ENCODE measurements at places on chromosomes 1 and 21.
A peak's percentile ranks its signal among the peaks of the same experiment; 100 is the strongest.

DNA sequence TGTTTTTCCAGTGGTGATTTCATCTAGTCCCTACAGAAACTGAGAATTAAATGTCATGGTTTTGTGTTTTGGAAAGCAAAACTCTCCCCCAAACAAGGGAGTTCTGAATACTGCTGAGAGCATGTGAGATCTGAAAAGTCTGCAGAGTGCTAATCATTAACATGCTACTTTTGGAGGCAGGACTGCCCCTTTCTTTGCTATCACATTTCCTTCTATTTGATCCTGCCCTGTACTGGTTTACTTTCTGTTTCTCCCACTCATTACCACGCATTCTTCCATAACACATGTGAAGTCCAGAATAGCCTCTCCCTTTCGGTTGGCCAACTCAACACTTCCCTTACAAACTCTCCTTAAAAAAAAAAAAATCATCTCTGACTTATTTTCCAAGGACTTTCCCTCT lies 63.6 kb downstream of the GADD45A start:
- peak; percentile 50 for DNase-seq

- no peak for DNase-seq
These were observed 17.5 kb upstream of the TRAPPC10 start for GRCh38 chr21:43994646-43995045.

DNA sequence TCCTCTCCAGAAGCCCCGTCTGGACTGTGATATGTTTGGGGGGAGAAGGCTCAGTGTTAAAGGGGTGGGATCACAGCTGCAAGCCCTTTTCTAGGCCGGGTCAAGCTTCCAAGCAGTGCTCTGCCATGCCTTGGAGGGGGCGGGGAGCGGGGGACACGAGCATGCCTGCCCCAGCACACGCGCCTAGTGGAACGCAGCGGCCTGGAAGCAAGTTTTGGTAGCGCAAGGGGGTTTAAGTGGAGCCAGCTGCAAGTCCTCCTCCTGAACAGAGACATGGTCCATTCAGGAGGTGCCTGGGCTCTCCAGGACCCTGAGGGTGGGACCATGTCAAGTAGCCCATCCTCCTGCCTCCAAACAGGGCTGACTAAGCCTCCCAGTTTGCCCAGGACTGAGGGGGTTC lies 112.2 kb downstream of the CASZ1 start:
- DNase-seq, result no peak

DNA sequence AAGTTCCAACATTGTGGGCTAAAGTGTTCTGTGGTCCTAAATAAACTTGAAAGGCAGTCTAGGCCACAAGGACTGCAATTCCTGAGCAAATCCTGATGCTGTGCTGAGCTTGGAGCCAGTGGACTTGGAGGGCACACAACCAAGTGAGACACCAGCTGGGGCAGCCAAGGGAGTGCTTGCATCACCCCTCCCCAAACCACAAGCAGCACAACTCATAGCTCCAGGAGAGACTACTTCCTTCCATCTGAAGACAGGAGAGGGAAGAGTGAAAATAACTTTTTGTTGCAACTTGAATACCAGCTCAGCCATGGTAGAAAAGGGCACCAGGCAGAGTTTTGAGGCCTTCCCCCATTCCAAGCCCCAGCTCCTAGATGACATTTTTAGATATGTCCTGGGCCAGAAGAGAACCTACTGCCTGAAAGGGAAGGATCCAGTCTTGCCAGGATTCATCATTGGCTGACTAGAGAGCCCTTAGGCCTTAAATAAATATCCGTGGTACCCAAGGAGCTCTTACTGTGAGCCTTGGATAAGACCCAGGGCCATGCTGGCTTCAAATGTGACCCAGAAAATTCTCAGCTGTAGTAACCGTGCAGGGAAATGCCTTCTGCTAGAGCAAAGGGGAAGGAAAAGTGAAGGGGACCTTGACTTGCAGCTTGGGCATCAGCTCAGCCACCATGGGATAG lies 35.4 kb upstream of the LRRC8B start:
- DNase-seq, result peak; percentile 5

GRCh38 chr1:92929461-92929860 lies 31.8 kb downstream of the DIPK1A start:
- DNase-seq, result no peak

DNA sequence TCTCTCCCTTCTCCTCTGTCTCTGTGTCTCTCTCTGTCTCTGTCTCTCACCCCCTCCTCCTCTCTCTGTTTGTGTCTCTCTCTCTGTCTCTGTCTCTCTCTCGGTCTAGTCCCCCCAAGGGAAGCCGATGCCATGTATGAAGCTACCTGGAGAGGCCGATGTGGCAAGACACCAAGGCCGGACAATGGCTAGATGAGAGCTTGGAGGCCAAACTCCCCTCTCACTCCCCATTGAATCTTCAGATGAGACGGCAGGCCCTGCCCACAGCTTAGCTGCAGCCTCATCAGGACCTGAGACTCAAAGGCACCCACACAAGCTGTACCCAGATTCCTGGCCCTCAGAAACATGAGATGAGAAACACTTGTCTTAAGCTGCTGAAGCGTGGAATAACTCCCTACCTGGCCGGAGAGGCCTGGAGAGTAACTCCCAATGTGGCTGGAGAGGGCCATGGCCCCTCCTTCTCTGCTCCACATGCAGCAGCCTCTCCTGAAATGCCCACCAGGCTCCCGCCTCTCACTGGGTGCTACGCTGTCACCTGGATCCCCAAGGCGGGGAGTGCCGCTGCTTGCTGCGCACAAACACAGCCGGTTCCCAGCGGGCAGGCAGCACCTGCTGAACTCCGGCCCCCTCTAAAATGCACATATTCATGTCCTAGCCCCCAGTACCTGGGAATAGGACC lies 7.8 kb upstream of the ACTRT2 start:
- DNase-seq, result no peak

- DNase-seq, result no peak
These were observed 54.3 kb downstream of the KCNK1 start for GRCh38 chr1:233668146-233668724.

DNA sequence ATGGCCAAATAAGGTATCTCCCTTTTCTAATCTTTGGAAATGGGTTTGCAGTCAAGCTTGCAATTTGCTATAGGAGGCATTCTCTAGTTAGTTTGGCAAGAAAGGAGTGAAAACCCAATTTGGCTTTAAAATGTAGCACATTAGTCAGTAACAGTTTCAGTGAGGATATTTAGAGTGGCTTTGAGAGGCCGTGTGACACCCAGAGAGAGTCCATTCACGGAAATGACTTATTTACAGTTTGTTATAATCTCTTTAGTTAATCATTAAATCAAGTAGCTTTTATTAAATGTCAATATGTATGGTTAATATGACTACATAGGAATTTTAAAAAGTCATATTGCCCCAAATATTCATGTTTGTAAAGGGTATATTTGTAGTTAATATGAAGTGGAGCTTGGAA lies 9.6 kb downstream of the ZBTB18 start:
- no peak for DNase-seq

- DNase-seq, result peak; percentile 62
These were observed 22.8 kb upstream of the SLC45A3 start for GRCh38 chr1:205703072-205703471.

GRCh38 chr1:69777423-69777822 lies 209.7 kb downstream of the LRRC7 start:
- no peak for DNase-seq

GRCh38 chr1:150610576-150610975 lies 18.8 kb downstream of the ENSA start:
- no peak for DNase-seq

GRCh38 chr1:193120604-193121166 lies 1.1 kb upstream of the CDC73 start:
- no peak for DNase-seq

GRCh38 chr1:108154314-108154713 lies 45.8 kb downstream of the SLC25A24 start:
- no peak for DNase-seq

- no peak for DNase-seq
These were observed 879.4 kb downstream of the MRPL39 start for GRCh38 chr21:24727803-24728440.

DNA sequence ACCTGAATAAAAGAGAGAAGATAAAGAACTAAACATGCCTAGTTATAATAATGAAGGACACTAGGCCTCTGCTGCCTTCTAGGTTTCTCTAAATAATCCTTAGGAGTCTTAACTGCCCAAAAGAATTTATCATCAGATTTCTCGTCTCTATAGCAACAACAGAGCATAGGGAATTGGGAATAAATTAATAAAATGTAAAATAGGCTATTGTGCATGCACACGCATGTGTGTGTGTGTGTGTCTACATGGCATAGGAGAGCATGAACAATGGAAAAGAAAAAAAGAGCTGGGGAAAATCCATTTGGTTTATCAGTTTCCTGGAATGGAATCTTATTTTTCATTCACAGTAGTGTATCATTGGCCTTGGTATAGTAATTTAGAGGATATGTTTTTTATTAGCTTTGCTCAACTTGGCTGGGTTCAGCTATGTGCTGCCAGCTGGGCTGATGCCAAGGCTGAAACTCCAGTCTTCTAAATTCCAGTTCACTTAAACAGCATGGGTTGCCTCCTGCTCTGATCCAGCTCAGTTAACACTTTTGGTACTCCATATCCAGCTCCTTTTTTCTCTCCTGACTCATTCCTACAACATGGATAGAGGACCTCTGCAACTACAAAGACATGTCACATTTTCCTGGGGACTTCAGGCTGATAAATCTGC lies 80.6 kb upstream of the SLFNL1 start:
- peak; percentile 97 for DNase-seq

DNA sequence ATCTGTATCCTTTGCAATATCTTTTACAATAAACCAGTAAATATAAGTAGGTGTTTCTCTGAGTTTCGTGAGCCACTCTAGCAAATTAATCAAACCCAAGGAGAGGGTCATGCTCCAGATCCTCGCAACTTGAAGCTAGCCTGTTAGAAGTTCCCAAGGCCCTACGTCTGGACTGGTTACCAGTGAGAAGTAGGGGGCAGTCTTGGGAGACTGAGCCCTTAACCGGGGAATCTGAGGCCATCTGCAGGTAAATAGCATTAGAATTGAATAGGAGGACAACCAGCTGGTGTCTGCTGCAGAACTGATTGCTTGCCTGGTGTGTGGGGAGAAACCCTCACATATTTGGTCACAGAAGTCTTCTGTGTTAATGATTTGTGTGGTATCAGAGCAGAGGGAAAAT lies 190.5 kb downstream of the RYR2 start:
- no peak for DNase-seq

GRCh38 chr21:46425041-46425440 lies 33.6 kb upstream of the DIP2A start:
- peak; percentile 29 for DNase-seq

GRCh38 chr1:173823781-173824314 lies 625 bp upstream of the DARS2 start:
- DNase-seq, result no peak

DNA sequence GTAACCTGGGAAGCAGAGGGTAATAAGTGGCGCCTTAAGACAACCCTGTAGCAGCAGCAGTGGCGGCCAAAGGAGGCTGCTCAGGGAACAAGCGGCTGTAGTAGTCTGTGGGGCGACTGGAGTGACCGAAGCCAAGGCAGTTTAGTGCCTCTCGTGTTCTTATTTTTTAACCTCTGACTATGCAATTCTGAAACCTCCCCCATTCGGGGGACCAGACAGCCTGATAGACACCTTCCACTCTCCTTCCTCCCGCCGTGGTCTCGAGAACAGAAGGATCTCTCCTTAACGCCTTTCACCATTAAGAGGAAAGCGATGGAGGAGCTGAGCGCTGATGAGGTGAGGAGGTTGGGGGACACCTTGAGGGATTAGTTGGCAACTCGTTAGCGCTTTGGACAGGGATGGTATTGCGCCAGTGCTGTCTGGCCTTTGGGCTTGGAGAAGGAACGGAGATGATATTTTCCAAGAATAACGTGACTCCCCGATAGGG lies 644 bp downstream of the UBE4B start:
- peak; percentile 16 for DNase-seq

DNA sequence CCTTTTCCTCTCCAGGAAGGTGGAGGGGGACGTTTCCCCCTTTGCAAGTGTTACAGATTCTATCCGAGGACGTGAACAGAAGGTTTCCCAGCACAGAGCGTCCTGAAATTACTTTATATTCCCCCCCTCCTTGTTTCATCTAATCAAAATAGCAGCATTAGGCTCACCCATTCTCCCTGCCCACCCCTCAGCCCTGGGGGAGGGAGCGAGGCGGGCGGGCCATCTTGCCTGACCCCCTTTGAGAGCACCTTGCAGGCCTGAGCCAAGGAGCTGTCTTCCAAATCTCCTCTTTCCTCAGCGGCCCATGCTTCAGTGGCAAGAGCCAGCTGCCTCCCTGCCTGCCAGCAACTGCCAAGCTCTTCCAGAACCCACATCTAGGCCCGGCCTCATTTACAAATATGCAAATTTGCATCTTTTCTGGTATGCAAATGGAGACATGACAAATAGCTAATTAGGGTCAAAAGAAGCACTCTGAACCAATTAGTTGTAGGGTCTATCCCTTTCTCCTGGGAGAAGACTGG lies 69.1 kb upstream of the POU3F1 start:
- no peak for DNase-seq

DNA sequence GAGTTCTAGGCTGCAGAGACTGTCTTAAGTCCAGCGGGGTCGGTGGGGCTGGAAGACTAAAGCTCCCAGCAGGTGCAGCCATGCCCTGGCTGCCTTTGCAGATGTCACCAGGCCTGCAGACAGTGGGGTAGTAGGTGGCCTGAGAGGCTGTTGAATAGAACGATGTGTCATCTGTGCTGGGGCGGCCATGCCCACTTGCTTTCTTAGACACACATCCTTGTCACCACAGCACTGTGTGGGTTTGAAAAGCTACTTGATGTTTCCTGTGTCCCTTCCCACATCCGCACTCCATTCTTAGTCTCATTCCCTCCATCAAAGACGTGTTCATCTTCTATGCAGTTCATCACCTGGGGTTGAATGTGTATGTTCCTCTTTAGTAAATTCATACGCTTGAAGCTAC lies 184.5 kb upstream of the TMEM51 start:
- no peak for DNase-seq

- no peak for DNase-seq
These were observed 41.3 kb downstream of the RPAP2 start for GRCh38 chr1:92340154-92340553.

DNA sequence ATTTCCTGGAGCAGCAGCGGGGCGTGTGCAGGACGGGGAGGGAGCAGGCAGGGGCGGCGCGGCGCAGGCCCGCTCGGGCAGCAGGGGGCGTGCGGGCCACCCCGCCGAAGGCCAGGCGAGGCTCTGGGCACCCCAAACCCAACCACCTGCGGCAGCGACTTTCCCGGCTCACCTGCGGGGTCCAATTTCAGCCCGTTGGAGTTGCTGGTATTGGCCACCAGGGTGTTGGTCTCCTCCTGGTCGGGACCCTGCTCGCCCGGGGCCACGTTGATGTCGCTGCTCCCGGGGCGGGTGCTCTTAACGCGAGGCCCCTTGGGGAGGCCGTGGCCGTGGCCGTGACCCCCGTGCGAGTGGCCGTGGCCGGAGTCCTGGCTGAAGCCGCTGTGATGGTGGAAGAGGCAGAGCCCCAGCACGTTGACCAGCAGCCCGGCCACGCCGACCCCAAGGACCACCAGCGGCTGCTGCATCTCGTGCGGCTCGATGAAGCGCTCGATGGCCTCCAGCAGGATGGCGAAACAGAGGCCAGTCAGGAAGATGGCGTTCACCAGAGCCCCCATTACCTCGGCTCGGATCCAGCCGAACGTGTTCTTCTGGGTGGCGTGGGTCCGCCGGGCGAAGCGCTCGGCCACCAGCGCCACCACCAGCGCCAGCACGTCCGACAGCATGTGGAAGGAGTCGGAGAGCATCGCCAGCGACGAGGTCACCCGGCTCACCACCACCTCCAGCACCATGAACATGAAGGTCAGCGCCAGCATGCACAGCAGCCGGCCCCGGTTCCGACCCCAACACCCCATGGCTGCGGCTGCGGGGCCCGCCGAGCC lies 932 bp downstream of the SLC30A1 start:
- peak; percentile 37 for DNase-seq

- DNase-seq, result no peak
These were observed 29.8 kb downstream of the RASSF5 start for GRCh38 chr1:206537141-206537540.

- DNase-seq, result no peak
These were observed 302.6 kb downstream of the PAPPA2 start for GRCh38 chr1:176765608-176766007.
